ENCODE measurements at places on chromosomes 3 and 15.

- no peak for DNase-seq
Observed at GRCh38 chr15:51909584-51909983, 62.0 kb downstream of the LEO1 start.

- no peak for DNase-seq
Observed at GRCh38 chr3:120311863-120312794, 27.1 kb upstream of the GPR156 start.

- DNase-seq, result no peak
Observed at GRCh38 chr15:77696871-77697270, 64.2 kb upstream of the LINGO1 start.

DNA sequence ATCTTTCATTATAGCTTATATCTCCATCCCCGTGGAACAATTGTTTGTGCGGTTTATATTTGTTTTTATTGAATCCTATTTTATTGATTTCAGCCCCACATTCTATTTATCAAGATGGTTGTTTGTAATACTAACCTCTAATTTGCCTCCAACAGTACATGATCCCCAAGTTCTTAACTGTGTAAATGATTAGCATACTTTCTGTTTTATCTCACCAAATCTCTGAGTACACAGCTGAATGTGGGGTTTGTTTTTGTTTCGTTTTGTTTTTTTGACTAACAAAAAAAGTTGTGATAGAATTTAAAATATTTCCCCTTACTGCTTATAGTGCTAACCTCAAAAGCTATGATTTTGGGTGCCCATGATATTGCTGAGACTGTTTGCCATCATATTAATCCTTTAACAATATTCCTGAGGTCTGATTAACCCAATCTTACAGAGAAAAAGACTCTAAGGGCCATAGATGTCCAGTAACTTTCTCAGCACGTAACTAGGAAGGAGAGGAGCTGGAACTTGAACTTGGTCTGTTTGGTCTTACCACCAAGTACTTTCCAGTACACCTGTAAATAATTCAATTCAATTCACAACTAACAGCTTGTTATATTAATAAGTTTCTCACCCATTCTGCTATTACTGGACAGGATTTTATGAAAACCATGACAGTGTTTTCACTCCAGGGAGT, 789.8 kb downstream of the TUSC7 start:
- no peak for DNase-seq

DNA sequence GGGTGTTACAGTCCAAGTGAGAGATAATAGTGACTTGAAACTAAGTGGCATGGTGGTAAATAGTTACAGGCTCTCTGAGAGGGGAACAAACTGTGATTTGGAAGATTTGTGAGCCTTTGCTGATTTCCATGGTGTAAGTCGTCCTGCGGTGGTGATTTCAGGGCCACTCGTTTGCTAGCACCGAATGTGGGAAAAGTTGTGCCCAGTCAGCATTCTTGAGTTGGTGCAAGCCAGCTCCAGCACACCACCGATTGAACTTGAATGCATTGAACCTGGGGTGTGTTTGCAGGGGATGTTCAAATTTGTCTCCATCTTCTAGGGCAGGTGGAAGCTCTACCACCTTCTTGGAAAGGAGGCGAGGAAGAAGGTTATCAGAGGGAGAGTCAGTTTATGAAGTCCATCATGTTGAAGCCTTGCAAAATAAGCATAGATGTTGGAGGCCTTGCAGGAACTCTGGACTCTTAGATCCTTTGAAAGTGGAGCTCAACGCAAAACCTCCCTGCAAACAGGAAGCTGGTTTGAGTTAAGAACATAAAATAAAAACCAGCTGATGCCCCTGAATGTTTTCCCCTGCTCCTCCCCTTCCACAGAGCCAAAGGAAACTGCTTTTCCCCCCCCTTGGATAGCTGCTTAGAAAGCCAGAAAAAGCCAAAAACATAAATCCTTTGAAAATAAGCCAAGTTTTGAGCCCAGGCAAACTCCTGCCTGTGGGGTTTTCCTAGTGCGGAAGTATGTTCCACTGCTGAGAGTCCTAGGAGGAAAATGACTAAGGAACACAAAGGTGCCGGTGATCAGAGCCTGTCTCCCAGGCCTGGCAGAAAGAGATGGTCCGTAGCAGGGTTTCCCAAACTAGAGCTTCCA, 21.9 kb downstream of the MAPKBP1 start:
- DNase-seq, result no peak

- peak; percentile 74 for DNase-seq
Observed at GRCh38 chr3:183435661-183436060, 7.2 kb upstream of the MCF2L2 start.

- DNase-seq, result no peak
Observed at GRCh38 chr15:74209560-74209958, 7.0 kb upstream of the STRA6 start.

GRCh38 chr15:38202361-38202760, 50.3 kb upstream of the SPRED1 start:
- no peak for DNase-seq

DNA sequence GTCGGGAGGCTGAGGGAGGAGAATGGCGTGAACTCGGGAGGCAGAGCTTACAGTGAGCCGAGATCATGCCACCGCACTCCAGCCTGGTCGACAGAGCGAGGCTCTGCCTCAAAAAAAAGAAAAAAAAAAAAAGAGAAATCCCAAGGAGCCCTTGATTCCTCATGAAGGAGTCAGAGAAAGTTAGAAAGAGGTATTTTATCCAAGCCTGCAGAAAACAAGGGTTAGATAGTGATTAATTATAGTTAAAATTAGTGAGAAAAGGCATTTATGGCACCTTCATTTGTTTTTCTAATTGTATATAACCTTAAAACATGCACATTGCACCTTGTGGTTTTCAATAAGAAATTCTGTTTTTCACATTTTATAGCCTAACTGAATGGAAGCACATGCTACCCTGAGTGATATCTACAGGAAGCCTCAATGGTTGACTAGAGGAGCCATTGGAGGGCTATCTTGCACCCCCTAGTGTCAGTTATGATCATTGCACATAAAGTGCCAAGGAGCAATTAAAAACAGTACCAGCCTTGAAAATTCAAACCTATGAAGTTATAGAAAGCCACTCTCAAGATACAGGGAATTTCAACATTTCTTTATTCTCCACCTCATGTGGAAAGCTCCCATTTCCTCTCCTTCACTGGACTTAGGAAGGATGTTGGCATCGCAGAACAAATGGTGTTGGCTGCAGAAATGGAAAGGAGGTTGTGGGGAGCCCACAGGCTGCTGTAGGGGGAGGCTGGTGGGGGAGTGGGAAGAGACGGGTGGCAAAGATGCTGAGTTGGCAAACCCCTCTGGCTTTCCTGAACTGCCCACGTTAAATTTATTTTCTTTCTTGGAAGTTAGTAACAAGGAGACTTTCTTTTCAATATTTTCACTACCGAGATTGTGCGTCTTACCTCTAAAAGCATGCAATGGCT, 48.5 kb downstream of the ITGA11 start:
- DNase-seq, result peak; percentile 42

DNA sequence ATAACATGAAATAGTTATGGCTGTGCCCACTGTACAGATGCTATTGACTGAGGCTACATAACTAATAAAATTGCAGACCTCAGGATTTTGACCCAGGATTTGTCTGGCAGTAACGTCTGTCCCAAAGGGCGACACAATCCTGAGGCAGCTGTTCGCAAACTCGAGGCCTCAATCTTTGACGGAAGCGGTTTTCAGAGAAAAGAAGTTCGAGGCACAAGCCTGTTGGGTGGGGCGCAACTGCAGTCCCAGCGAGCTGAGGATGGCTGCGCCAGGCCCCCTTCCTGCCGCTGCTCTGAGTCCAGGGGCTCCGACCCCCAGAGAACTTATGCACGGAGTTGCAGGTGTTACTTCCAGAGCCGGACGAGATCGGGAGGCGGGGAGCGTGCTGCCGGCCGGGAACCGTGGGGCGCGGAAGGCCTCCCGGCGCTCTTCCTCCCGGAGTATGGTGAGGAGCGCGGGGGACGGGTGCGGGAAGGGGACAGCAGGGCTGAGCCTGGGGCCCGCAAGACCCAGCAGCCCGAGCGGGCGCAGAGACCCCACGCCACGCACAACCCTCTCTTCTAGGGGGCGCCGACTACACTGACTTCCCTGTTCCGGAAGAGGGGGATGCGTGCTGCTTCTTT, at the start of gene PARP15:
Gene PARP15 (plus strand): TSS at position 242 of the 623 bp plus-strand sequence. CDS start 18 bp downstream, at position 260.
- DNase-seq, result peak; percentile 62

GRCh38 chr3:68874551-68875348, 57.6 kb downstream of the TAFA4 start:
- no peak for DNase-seq

- DNase-seq, result no peak
Observed at GRCh38 chr3:177065285-177066033, 131.8 kb downstream of the TBL1XR1 start.

DNA sequence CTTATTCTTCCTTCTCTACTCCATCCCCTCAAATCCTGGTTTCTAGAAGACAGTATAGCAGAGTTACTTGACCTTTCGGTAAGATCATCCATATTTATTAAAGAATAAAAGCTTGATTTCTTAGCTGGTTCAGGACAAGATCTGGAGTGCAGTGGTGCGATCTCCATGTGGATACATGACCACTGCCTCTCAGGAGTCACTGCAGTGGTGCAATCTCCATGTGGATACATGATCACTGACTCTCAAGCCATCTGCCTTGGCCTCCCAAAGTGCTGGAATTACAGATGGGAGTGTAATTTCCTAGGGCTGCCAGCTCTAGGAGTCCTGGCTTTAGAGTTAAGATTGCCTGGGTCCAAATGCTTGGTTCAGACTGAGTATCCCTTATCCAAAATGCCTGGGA, 16.5 kb downstream of the LARP6 start:
- DNase-seq, result no peak

DNA sequence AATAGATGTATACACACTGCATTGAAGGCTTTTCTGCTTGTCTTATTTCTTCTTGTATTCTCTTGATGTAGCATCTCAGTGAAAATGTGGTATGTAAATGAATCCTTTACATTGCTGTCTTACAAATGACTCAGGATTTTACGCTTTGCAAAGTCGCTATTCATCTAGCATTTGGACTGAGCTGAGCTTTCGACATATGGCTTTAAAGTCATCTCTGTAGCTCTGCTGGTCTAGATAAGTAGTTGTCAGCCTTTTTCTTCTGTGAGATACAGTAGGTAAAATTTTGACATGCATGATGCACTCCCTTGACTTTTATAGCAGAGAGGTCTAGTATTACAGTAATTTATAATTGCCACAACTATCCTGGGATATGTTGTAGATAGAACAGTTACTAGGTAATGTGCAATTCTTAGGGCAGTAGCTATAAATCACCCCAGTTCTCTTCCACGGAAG, 16.8 kb downstream of the MEF2A start:
- DNase-seq, result no peak

DNA sequence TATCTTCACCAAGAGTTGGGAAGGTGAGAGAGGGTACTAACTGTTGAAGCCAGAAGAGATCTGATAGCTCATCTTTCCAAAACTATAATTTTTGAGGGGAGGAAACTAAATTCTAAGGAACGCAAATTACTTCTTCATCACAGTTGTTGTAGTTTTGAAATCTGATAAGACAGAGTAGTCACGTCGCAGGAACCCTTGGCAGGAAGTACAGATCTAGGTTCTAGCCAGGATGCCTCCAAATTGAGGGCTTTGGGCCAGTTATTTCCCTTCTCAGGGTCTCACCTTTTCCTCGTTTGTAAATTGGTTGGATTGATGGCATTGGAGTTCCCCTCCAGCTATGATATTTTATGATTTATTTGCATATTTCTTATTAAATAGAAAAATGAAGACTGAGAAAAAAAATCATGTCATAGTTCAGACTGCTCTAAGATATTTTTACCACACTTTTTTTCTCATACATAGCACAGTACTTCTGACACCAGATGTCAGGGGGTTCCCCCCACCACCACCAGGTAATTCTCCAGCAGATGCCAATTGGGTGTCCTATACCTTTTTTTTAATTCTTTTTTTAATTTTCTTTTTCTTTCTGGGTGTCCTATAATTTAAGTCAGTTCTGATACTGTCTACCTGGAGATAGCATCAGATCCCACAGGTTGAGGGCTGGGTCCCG, 32.3 kb upstream of the APH1B start:
- DNase-seq, result no peak

GRCh38 chr3:182947888-182948287, 32.5 kb downstream of the DCUN1D1 start:
- DNase-seq, result no peak

DNA sequence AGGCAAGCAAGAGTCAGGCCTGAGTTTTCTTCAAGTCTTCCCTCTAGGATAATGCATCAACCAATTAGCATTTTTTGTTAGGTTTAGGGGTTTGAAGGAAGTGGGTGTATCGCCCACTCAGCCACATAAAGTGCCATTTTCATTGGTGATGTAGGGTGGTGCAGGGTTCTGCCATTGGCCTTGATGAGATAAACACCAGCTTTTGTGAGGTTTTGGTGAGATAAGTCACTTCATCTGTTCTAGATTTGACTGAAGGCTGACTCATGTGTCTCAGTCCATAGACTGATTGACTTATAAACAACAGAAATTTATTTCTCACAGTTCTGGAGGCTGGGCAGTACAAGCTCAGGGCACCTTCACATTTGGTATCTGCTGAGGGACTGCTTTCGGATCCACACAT, 84.5 kb upstream of the C3orf80 start:
- DNase-seq, result peak; percentile 56

DNA sequence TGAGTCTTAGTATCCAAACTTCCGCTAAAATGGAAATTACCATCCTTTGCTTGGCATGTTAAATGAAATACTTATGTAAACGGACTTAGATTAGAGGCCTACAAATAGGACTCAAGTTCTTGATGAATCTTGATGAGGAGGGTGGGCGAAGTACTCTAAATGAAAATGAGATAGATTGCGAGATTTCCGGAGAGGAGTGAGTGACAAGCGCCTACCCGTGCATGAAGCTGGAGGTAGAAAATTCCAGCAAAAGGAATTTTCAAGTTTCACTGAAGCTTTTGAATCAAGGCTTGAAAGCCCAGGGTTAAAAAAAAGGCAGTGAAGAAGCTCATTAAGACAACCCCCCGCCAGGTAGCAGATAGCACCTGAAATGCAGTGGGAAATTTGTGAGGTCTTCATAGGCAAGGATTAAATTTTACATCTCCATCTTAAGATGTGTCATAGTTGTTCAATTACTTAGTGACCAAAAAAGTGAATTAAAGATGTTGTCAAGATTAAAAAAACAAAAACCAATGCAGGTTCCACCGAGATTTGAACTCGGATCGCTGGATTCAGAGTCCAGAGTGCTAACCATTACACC, 655 bp upstream of the RAB11A start:
- DNase-seq, result no peak

GRCh38 chr3:158420654-158421396, 150.2 kb upstream of the MLF1 start:
- DNase-seq, result no peak

DNA sequence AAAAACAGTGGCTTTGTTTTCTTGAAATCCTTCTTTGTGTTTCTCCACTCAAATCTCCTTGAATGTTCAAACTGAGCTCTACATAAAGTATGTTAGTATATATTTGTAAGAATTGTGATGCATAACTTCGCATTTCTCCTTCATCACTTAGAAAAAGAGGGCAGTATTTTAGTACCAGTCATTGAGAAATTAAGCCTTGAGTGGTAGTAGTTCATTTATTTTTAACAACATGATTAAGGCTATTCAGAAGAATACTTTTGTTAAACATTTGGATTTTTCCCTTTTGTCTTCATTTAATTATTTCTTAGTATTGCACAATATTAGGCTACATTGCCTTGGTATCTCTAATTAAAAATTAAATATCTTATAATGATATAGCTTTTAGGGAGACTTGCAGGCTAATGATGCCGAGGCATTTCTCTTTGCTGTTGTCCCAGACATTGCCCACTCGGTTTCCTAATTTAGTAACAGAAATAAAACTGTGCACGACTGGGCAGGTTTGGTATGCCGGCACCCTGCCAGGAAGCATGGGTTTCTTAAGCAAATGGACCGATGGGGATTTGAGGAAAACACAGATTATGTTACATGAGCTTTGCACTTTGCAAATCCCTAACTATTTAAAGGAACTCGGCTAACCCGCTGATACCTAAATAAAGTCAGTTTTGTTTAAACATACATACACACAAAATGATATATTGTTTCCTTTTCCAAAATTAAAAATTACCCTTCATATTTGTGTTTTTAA, 54.7 kb downstream of the LRRC28 start:
- no peak for DNase-seq
